Activated T-helper 1 cell treated with anti-CD3 and anti-CD28 coated beads, Interleukin-12 subunit alpha, Interleukin-12 subunit beta, Interleukin-2, Interleukin-4 antibody, amounts not matched to agents 30 ng/mL and 10 ng/mL and 1 ng/mL, durations not matched to agents 14 hours and 24 hours and 36 hours (primary cell): ENCODE measurements at places on chromosomes 11 and 22.

GRCh38 chr22:48939441-48940265, 888.0 kb downstream of the BRD1 start:
- no peak for DNase-seq
- no peak overlapping the region for H3K4me3 ChIP-seq
- H3K36me3 ChIP-seq, result no peaks in the 10 kb centered on the region
- H3K4me1 ChIP-seq, result no peaks in the 10 kb centered on the region

- peaks cover 30% of the 10 kb centered on the region for H3K36me3 ChIP-seq
- no peaks in the 10 kb centered on the region for H3K27me3 ChIP-seq
- peak overlapping the region; percentile 78 for H3K27ac ChIP-seq
Measured at GRCh38 chr11:126305699-126306098, 1.8 kb downstream of the DCPS start.

GRCh38 chr11:7525424-7525823, 11.6 kb downstream of the PPFIBP2 start:
- no peak for DNase-seq
- H3K27ac ChIP-seq, result no peak overlapping the region
- no peak overlapping the region for H3K4me3 ChIP-seq
- peaks cover 34% of the 10 kb centered on the region for H3K4me1 ChIP-seq
- H3K36me3 ChIP-seq, result peaks cover 1% of the 10 kb centered on the region

GRCh38 chr11:123469089-123469488, 39.0 kb downstream of the GRAMD1B start:
- DNase-seq, result no peak
- no peak overlapping the region for H3K4me3 ChIP-seq
- peaks cover 77% of the 10 kb centered on the region for H3K4me1 ChIP-seq
- no peaks in the 10 kb centered on the region for H3K27me3 ChIP-seq

GRCh38 chr22:20123366-20124082, 6.5 kb upstream of the TRMT2A start:
- H3K4me3 ChIP-seq, result no peak overlapping the region
- H3K36me3 ChIP-seq, result peaks cover 54% of the 10 kb centered on the region
- H3K27me3 ChIP-seq, result no peaks in the 10 kb centered on the region
- peaks cover 15% of the 10 kb centered on the region for H3K4me1 ChIP-seq
- no peak for DNase-seq
- H3K27ac ChIP-seq, result no peak overlapping the region

GRCh38 chr11:69860796-69861445, 41.7 kb upstream of the FGF3 start:
- no peak for DNase-seq
- H3K27ac ChIP-seq, result no peak overlapping the region
- H3K27me3 ChIP-seq, result peaks cover 13% of the 10 kb centered on the region
- no peaks in the 10 kb centered on the region for H3K36me3 ChIP-seq

DNA sequence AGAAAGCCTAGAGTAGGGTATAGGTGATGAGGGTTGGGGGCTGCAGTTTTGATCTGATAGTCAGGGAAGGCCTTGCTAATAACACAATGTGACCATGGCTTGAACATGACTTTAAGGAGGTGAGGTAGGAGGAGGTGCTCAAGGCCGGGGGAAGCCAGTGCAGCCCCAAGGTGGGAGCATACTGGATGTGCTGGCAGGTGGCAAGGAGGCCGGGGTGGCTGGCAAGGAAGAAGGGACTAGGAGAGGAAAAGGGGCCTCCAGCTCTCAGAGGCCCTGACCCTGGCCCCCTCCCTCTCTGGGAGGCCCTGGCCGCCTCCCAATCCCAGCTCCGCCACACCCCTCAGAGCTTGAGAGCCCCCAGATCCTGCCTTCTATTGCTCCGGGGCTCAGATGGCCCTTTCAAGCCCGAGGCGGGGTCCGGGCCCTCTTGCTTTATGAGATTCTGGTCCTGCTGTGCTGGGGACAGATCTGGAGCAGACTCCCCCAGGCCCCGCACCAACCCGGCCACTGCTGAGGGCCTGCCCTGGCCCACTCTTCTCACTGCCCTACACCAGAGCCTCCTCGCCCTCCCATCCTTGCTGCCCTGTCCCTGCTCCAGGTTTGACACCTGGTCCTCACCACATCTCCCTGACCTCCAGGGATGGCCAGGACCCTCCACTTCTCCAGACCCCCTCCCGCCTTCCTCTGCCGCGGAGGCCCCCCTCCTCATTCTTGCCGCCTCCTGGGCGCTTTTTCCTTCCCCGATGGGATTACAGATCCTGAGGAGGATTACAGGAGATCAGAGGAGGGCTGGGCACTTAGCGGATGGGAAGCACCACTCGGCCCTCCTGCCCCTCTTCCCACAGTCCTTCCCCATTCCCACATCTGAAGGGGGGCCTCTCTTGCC, 1.8 kb downstream of the PITPNM1 start:
- H3K36me3 ChIP-seq, result peaks cover 36% of the 10 kb centered on the region
- DNase-seq, result no peak
- H3K27me3 ChIP-seq, result no peaks in the 10 kb centered on the region
- H3K27ac ChIP-seq, result peak overlapping the region; percentile 78

DNA sequence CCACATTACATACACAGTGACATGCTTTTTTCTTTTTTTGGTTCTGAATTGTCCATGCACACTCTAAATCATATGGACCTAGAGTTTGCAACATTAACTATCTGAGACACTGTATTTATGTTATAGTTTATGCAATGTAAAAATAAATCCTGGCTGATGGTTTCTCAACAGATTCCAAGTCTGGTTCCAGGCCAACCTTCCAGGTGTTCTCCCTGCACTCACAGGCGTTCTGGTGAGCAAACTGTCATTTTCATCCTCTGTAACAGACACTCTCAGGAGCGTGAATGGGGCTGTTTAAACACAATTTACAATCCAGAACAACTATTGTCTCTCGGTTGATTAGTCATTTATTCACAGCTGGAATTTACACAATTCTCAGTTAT, 36.5 kb upstream of the ANKK1 start:
- H3K36me3 ChIP-seq, result peaks cover 4% of the 10 kb centered on the region
- H3K4me1 ChIP-seq, result no peaks in the 10 kb centered on the region
- no peak overlapping the region for H3K27ac ChIP-seq
- no peaks in the 10 kb centered on the region for H3K27me3 ChIP-seq

DNA sequence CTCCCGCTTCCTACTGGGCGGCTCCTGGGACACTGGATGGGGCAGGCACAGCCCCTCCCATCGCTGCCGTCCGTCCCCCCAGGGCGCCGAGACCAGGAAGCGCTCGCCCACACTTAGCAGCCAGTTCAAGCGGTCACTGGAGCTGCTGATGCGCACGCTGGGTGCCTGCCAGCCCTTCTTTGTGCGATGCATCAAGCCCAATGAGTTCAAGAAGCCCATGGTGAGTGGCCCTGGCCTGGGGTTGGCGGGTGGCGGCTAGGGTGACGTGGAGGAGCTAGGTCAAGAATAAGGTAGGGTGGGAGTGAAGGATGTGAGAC, 44.6 kb downstream of the MYO7A start:
- no peaks in the 10 kb centered on the region for H3K4me1 ChIP-seq
- no peaks in the 10 kb centered on the region for H3K36me3 ChIP-seq
- no peak overlapping the region for H3K27ac ChIP-seq

- H3K4me3 ChIP-seq, result no peak overlapping the region
- H3K36me3 ChIP-seq, result no peaks in the 10 kb centered on the region
- peaks cover 4% of the 10 kb centered on the region for H3K27me3 ChIP-seq
Measured at GRCh38 chr11:79182794-79183193, 258.0 kb downstream of the TENM4 start.

GRCh38 chr11:47532597-47533213, 20.2 kb downstream of the CELF1 start:
- DNase-seq, result no peak
- H3K27me3 ChIP-seq, result no peaks in the 10 kb centered on the region
- no peak overlapping the region for H3K4me3 ChIP-seq
- peaks cover 19% of the 10 kb centered on the region for H3K4me1 ChIP-seq
- peaks cover 8% of the 10 kb centered on the region for H3K36me3 ChIP-seq

- no peak overlapping the region for H3K27ac ChIP-seq
- H3K4me3 ChIP-seq, result no peak overlapping the region
- no peaks in the 10 kb centered on the region for H3K36me3 ChIP-seq
- H3K4me1 ChIP-seq, result no peaks in the 10 kb centered on the region
- no peak for DNase-seq
Measured at GRCh38 chr11:71153005-71153390, 99.4 kb downstream of the SHANK2 start.

DNA sequence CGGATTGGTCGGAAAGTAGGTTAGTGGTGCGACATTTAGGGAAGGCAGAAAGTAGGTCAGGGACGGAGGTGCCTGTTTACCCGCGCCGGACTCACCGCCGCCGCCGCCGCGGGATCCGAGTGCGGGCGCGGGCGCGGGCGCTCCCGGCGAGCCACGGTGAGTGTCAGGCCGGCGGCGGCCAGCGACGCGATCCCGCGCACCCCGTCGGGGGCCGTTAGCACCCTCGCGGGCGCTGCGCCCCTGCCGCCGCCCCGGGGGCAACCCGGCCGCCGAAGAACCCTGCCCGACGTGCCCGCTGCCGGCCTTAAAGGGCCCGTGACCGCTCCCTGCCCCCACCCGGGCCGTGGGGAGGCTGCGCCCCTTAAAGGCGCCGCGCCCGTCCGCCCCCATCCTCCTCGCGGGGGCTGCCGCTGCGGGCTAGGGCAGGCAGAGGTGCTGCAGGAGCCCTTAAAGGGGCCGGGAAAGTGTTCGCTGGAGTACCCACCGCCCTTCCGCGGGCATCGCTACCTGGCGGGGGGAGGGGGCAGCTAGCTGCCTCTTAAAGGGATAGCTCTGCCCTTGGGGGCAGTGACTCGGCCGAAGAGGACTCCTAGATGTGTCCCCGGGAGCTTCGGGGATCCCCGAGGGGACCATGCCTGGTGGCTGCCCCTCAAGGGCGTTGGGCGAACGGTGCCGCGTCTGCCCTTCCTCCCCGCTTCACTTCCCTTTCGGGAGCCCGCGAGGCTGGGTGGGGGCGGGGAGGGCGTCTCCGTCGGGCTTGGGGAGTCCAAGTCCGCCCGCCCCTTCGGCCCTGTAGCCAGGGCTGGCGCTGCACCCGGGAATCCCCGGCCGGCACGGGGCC, at the start of gene BMAL1:
TSS of gene BMAL1 (plus strand) at position 23 of the 841 bp plus-strand sequence. CDS start 76,519 bp downstream, outside the sequence.
- peak within 1 kb of the TSS; percentile 98 for H3K4me3 ChIP-seq
- H3K36me3 ChIP-seq, result peaks cover 8% of the 10 kb centered on the region
- peaks cover 39% of the 10 kb centered on the region for H3K27me3 ChIP-seq
- H3K27ac ChIP-seq, result peak within 1 kb of the TSS; percentile 80

GRCh38 chr11:61112575-61112974, 10.3 kb downstream of the CD5 start:
- no peak for DNase-seq
- H3K27me3 ChIP-seq, result no peaks in the 10 kb centered on the region
- H3K4me3 ChIP-seq, result peak overlapping the region; percentile 84
- peaks cover 76% of the 10 kb centered on the region for H3K36me3 ChIP-seq
- peaks cover 96% of the 10 kb centered on the region for H3K4me1 ChIP-seq

DNA sequence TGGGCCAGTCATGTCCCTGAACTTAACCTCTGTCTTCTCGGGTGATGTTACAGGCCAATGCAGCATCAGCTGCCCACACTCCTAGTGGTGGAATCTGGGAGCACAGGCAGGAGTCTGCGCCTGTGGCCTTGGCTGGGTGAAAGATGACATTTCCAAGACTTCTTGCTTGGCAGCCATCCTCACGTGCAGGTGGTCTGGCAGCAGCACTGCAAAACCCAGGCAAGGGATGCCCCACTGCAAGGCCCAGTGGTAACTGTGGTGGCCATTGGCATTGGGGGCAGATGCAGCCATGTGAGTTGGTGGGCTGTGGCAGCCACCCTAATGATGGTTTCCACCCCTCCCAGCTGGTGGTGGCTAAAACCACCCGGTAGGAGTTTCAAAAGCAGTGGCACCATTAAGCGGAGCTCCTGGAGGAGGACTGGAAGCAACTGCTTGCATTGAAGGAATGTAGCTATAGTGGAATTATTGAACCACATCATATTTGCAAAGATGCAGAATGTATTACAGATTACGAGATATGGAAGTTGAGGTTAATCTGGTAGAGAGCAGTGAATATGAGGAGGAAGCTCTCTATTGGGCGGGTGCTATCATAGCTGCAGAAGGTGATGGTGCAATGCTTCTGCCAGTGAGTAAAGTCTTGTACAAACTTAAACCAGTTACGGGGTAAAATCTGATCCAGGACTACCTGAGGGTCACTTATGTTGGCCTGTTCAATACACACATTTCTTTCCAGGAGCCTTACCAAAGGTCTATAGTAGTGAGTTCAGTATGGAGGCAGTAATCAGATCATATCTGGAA, 120.7 kb upstream of the TOP3B start:
- H3K27ac ChIP-seq, result no peak overlapping the region
- H3K4me3 ChIP-seq, result no peak overlapping the region
- H3K36me3 ChIP-seq, result no peaks in the 10 kb centered on the region
- no peak for DNase-seq
- H3K4me1 ChIP-seq, result no peaks in the 10 kb centered on the region
- peaks cover 13% of the 10 kb centered on the region for H3K27me3 ChIP-seq

DNA sequence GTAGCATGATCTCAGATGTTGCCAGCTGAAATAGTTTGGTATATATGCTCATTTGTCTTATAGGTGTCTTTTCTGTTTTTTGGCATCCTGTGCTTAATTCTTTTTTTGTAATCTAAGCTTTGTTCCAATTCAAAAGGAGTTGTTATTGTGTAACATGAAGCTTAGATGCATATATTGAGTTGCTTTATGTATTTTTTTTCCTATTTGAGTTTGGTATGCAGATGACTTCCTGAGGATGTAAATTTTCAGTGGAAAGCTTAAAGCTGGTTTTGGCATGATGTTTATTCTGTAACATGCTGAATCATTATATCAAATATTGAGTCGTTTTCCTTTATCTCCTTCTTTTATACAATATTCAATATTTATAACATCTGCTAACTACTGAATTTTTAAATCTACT, 69.4 kb downstream of the DDX10 start:
- no peaks in the 10 kb centered on the region for H3K27me3 ChIP-seq
- peak overlapping the region; percentile 88 for H3K27ac ChIP-seq
- H3K36me3 ChIP-seq, result peaks cover 14% of the 10 kb centered on the region
- DNase-seq, result no peak

GRCh38 chr22:43637275-43638260, 174.5 kb downstream of the EFCAB6 start:
- H3K4me1 ChIP-seq, result no peaks in the 10 kb centered on the region
- peaks cover 2% of the 10 kb centered on the region for H3K27me3 ChIP-seq
- H3K4me3 ChIP-seq, result no peak overlapping the region
- no peaks in the 10 kb centered on the region for H3K36me3 ChIP-seq
- no peak overlapping the region for H3K27ac ChIP-seq

- peaks cover 27% of the 10 kb centered on the region for H3K36me3 ChIP-seq
- H3K4me1 ChIP-seq, result peaks cover 76% of the 10 kb centered on the region
- DNase-seq, result no peak
- no peaks in the 10 kb centered on the region for H3K27me3 ChIP-seq
- no peak overlapping the region for H3K27ac ChIP-seq
Measured at GRCh38 chr11:108216988-108217387, 5.5 kb downstream of the NPAT start.

GRCh38 chr11:70623906-70624597, 225.7 kb downstream of the CTTN start:
- no peaks in the 10 kb centered on the region for H3K4me1 ChIP-seq
- DNase-seq, result no peak
- no peaks in the 10 kb centered on the region for H3K36me3 ChIP-seq
- no peak overlapping the region for H3K4me3 ChIP-seq
- no peaks in the 10 kb centered on the region for H3K27me3 ChIP-seq
- no peak overlapping the region for H3K27ac ChIP-seq
